ENCODE measurements at places on chromosomes 12 and 14.

GRCh38 chr14:50736932-50737419 lies 68.9 kb upstream of the SAV1 start:
- no peak for DNase-seq

DNA sequence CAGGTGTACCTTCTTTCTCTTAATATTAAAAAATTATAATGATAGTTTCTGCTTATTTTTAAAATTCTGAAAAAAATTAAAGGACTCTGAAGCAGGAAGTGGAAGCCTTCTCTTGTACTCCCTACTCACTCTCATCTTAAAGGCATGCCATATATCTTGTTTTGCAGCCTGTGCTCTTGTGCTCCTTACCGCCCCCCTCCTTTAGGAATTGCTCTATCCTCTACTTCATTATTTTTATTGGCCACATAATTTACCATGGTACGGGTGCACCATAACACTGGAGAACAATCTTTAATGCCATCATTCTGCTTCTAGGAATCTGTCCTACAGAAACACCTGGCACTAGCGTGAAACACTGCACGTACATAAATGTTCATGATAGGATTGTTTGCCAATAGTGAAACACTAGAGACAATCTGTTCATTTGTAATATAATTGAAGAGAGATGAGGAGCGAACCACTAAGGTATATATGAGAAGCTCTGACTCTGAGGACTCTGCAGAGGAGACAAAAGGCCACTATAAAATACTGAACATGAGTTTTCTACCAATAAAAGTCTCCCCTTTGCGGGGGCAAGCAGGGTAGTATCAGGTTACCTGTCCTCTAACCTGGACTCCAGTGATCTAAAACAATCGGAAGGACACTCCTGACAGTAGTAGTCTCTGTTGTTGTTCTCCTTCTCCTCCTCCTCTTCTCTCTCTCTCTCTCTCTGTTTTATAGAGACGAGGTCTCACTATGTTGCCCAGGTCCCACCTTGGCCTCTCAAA lies 6.3 kb upstream of the NYNRIN start:
- DNase-seq: no peak

DNA sequence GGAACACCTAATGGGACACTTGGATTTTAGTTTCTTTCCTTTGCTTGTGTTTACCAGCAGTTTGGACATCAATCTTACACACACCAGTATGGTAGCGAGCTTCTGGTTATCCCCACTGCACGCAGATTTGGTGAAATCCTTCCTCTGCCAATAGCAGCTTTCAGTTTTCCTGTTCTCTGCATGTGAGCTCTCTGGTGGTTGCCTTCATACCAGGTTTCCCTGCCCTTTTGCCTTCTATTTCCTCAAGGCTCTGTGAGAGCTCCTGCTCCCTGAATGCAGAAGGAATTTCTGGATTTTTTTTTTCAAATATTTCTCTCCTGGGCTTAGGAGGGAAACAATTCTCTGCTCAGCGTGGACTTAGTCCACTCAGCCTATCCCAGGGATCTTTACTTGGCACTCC lies 93.0 kb upstream of the CCDC91 start:
- no peak for DNase-seq

GRCh38 chr12:92337128-92337527 lies 191.5 kb upstream of the BTG1 start:
- no peak for DNase-seq

GRCh38 chr12:34339922-34340321 lies 317.6 kb downstream of the ALG10 start:
- DNase-seq: no peak

GRCh38 chr12:89959179-89959578 lies 250.5 kb upstream of the ATP2B1 start:
- DNase-seq: no peak
